ENCODE measurements at places on chromosomes 13 and 19. TPM values are rescaled to one million over a fixed set of nuclear protein-coding genes. Genes with fewer than 3 reads are reported as not detected.

Gene OBI1
- polyA plus RNA-seq = 3.7 TPM

Gene GPR12
- polyA plus RNA-seq = not detected

Gene ACER1
- polyA plus RNA-seq = 0.10 TPM

Gene KLK14
- 0.10 TPM for polyA plus RNA-seq

Gene PSPN
- 0.95 TPM for polyA plus RNA-seq

Gene ZNF230
- 2.6 TPM for polyA plus RNA-seq

Gene CEACAM16
- polyA plus RNA-seq = not detected

Data from aorta (tissue), 5 donors.